GM13976 (cell line): ENCODE measurements at places on chromosomes 6 and 20.

DNA sequence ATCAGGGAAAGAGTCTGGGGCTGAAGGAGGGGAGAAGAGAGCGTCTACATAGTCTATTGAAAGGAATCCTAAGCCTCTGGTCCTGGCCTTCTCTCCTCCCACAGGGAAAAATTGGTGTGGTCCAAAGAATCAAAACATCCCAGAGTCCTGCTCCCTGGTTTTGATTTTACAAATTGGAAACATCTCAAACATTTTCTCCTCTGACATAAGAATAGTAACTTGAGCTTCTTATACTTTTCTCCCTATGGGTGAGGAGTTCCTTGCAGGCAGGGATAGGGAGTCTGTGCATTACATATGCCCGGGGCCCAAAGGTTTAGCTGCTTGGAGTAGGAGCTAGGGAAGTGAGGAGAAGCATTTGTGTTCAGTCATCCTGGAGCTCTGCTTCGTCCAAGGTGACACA, 120.0 kb upstream of the GGTLC1 start:
- DNase-seq, result no peak

GRCh38 chr6:168744861-168745260, 303.9 kb downstream of the SMOC2 start:
- no peak for DNase-seq

DNA sequence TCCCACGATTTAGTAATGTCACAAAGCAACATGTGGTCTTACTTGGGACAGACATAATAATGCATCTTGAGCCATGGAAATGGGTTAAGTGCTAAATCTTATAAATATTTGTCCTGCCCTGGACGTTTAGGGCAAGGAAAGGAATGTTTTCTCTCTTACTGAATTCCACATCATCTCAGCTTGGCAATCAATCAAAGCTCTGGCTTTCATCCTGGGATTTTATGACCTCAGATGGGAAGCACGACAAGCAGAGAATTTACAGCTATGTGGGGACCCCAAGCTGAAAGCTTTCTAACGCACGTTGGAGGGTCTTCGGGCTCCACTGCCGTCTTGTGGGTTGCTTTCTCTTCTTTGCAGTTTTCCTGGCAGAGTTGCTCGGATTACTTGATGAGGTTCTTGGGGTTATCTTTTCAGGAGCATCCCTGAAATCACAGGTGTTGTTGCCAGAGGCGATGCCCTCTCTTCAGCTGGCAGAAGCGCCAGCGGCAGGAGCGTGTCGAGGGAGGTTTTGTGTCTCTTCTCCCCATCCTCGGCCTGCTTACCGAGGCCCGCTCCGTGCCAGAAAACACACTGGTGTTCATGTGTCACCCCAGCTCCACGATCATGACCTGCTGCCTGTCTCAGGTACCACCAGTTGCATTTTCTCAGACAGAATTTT, 73.4 kb upstream of the FRMD1 start:
- no peak for DNase-seq

- peak; percentile 95 for DNase-seq
Measured at GRCh38 chr6:42978839-42979522, at the start of gene PEX6. PEX6 (minus strand) TSS chr6:42979181; CDS start chr6:42979150, 31 bp downstream.

DNA sequence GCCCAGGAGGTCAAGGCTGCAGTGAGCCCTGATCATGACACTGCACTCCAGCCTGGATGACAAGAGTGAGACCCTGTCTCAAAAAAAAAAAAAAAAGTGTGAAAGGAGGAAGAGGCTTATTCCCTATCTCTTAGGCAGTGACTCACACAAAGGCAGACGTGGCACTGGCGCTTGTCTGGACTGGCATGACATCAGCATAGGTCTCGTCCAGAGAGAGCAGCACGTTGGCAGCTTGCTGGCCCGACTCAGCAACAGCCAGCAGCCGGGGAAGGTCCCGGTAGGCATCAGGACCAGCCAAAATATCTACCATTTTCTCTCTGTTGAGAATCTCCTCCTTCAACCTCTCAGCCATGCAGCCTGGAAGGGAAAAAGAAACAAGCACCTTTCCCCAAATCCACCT, 14.1 kb downstream of the CDK5RAP1 start:
- no peak for DNase-seq

GRCh38 chr20:21505810-21506530, 7.9 kb downstream of the NKX2-2 start:
- DNase-seq, result peak; percentile 81

GRCh38 chr6:328924-329323, 36.6 kb downstream of the DUSP22 start:
- no peak for DNase-seq
